ENCODE measurements at places on chromosomes 12 and 14.

- DNase-seq: peak; percentile 59
These were observed 16.8 kb downstream of the C14orf132 start for GRCh38 chr14:96055753-96056508.

DNA sequence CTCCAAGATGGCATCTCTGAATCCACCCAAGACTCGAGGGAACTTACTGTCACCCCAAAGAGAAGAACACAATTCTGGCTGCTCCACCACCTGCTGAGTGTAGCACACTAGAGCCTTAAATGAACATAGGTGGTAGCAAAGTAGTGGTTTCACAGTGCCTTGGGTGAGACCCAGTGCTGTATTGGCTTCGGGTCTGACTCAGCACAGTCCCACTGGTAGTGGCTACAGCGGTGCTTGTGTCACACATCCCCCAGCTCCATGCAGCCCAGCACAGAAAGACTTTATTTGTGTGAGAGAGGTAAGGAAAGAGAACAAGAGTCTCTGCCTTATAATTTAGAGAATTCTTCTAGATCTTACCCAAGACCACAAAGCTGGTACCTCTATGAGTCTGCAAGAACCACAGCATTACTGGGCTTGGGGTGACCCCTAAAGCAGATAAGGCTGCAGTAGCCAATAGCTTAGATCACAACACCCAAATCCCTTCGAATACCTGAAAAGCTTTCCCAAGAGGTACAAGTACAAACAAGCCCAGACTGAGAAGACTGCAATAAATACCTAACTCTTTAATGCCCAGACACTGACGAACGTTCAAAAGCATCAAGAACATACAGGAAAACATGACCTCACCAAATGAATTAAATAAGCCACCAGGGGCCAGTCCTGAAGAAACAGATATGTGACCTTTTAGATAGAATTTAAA, 83.3 kb upstream of the SLC38A4 start:
- no peak for DNase-seq

- no peak for DNase-seq
These were observed 8.9 kb upstream of the ETNK1 start for GRCh38 chr12:22615963-22616501.

GRCh38 chr12:9792961-9793617, 32.4 kb upstream of the CD69 start:
- DNase-seq: no peak

DNA sequence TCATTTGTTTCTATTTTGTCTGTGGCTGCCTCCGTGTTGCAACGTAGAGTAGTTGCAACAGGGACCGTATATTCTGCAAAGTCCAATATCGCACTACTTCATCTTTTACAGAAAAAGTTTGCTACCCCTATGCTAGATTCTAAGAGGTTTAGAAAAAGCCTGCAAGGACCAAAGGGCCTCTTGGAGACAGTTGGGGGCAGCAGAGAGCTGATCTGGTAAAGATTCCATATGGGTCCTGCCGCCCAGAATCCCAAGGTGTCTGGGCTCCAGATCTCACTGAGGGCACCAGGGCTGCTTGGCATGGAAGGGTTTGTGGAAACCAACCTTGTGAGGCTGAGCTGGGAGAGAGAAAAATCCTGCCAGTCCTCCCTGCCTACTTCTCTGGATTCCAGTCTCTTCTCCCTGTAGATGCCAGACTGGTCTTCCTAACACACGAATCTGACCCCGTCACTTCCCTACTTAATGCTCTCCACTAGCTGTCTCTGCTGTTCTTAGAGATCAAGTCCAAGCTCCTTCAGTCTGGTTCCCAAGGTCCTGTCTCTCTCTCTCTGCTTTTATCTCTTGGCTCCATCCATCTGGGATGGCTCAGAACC, 74.6 kb downstream of the GLRX5 start:
- DNase-seq: peak; percentile 1

DNA sequence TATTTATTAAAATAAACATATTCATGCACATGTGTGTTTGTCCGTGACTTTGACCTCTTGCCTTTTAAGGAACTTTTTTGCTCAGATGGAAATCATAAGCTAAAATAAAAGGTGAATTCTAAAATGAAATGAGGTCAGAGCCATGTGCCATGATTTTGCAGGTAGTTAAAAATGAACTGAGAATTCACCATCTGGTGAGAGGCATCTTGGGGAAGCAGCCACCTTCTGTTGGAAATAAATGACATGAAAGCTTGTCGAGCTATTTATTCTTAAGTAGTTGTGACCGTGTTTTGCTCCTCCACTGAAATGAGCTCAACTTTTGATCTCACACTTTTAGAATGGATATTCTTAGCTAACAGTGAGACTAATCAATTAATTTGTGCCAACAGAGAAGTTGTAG, 56.8 kb upstream of the CNOT2 start:
- DNase-seq: no peak

DNA sequence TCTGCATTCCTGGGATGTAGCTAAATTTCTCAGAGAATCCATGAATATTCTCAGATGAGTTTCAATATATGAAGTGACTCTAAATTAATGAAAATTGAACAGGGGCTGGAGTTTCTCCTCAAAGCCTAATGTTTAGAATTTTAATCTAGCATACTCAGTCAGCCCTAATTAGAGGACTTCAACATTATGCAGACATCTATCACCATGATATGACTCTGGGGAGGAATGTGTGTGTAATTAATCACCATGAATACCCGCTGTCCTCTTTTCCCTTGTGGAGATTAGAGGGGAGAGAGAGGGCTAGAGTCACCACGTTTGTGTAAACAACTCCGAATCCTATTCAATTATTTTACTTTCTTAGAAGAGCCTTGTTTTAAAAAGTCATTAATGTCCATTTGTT, 698.6 kb upstream of the MDGA2 start:
- no peak for DNase-seq

DNA sequence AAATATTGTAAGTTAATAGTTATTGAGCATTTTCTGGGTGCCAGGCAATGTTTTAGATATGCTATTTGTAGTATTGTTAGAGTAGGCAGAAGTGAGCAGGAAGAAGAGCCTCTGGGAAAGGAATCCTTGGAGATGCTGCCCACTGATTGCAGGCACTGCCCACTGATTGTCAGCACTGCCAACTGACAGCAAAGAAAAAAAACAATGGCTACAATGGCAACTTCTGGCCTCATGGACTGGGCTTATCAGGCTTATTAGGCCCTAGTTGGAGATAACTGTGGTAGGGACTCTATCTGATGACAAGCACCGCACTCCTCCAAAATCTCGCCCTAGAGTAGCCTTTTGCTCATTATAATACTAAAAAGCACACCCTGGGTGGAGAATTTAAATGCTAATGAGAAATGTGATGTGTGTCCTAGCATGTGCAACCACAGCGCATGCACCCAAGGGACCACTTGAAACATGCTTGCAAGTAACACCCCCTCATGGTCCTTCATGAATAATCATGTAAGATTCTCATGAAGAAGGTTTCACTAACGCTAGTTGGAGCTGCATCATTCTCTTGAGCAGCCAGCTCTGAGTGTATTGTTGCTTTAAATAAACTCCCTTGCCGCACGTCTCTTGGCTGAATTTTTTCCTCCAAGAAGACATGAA, 103.5 kb upstream of the PPP4R3A start:
- DNase-seq: no peak

- DNase-seq: no peak
These were observed 95.2 kb downstream of the PRKCH start for GRCh38 chr14:61416591-61416990.

DNA sequence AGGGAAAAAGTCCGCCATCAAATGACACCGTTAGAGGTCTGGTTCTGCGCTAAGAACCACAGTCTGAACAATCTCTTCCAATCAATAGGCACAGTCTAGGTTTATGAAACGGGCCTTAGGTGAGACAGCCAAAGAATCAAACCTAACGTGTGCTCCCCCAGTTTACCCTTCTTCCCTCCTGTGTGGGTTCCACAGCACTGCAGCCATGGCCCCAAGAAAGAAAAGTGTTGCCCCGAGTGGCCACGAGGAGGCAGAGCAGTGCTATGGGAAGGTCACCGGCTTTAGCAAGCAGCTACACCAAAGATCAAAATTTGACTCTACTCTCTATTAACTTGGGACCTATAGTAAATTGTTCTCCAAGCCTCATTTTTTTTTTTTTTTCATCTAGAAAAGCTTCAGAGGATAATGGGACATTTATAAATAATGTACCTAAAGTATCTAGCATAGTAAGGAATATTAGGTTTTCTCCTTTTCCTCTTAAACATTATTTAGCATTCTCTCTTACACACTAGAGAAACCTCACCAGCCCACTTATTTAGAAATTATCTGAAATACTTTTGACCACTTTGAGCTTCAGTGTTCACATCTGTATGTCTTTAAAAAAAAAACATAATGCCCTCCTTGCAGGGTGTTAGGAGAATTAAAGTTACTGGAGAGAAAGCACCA, 70.2 kb upstream of the GPHB5 start:
- no peak for DNase-seq

DNA sequence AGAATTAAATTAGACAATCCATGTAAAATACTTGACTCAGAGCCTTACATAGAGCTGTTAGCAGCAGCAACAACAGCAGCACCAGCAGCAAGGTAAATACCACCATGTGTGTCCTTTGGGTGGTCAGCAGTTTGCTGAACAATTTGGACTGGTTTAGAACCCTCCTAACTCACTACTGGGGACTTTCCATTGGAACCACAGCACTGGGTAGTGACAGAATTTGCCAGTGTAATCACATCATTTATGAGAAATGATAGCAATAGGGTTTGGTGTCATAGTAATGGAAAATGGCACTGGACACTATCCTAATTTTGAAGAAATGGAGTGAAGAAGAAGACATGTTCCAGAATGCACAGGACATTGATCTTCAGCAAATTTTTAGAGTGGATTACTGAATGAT, 392.8 kb downstream of the RAD51B start:
- DNase-seq: no peak

- no peak for DNase-seq
These were observed 52.2 kb downstream of the CPM start for GRCh38 chr12:68880660-68881325.

- no peak for DNase-seq
These were observed 714.9 kb downstream of the NOVA1 start for GRCh38 chr14:25882899-25883298.

DNA sequence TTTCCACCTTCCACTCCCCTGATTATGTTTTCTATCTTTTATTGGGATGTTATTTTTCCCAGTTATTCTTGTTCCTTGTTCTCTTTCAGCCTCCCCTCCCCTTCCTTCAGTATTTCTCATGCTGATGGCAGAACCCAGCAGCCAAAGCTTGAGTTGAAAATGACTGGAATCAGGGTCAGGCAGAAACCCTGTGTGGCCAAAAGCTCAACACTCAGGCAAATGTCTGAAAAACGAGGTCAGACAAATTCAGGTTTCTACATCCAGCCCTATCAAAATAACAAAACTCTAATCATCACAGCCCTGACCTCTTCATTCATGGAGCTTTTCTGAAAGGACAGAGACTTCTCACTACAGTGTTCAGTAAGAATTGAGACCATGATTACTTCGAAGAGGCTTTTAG, 134.6 kb downstream of the PTPRR start:
- DNase-seq: no peak

DNA sequence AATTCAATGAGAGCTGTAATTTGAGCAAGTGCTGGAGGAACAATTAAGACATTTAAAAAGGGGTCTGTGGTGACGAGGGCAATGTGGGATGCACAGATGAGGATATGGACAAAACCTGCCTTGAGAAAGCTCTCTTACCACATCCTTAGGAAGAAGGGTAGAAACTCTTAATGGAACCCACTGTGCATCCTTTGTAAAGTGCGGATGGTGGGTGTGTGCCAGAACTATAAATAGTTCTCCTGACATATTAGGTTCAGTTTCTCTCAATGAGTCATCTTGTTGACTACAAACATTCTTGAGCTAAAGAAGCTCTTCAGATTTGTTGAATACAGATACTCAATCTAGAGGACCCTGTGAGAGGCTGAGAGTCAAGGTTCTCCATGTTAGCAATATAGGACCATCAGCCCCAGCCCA, 106.1 kb upstream of the ANO4 start:
- no peak for DNase-seq

DNA sequence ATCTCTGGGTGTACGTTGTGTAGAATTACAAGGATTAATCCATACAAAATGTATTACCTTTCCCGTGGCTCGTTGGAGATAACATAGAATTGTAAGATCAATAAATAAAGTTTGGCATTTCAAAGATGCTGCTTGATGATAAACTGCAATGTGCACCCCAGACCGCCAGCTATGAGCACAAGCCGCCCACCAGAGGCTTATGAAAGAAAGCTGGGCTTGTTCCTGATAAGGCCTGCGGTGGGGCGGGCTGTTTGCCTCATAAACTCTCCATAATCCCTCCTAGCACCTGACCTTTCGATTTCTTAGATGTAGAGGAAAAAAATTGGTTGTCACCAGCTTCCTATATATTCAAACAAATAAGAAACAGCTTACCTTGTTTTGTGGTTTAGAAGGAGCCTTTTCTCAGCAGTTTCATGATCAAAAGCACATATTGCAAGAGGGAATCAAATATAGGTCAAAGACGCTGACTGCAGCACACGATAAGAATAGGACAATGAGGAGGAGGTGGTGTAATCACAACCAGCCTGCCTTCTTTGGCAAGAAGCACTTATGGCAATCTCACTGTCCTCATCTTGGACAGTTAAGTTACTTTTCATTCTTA, 293.6 kb downstream of the RMST start:
- peak; percentile 8 for DNase-seq

GRCh38 chr14:63510538-63510937, 32.6 kb downstream of the PPP2R5E start:
- DNase-seq: no peak

- DNase-seq: no peak
These were observed 82.7 kb downstream of the GAS2L3 start for GRCh38 chr12:100656141-100656540.

GRCh38 chr12:130132831-130133511, 29.3 kb upstream of the FZD10 start:
- DNase-seq: no peak

DNA sequence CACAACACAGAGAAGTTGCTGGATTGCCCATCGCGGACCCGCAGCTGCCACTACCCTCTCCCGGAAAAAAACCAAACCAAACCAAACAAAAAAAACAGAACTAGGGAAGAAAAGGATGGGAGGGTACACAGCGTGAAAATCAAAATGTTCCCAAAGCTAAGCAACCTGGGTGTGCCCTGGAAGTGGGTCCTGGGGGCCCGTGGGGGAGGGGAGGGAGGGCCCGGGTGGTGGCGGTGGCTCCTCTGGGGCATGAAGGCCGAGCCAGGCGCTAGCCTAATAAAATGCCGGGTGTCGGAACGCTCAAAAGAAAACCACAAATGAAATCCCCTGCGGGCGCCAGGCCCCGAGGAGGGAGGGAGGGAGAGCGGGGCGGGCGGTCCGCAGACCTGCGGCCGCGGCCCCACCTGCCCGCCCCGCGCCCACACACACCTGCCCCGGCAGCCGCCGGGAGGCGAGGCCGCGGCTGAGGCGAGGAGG, 787 bp downstream of the HECTD4 start:
- DNase-seq: peak; percentile 32

- DNase-seq: no peak
These were observed 66.0 kb downstream of the KLHL28 start for GRCh38 chr14:44895716-44896115.
